Activated T-helper 9 cell treated with anti-CD3 and anti-CD28 coated beads, Interleukin-2, amount 50 U/mL, for 16 hours (primary cell): ENCODE measurements at places on chromosomes 7 and 10.

GRCh38 chr10:25029519-25029918, 13.1 kb downstream of the THNSL1 start:
- no peak for DNase-seq

- no peak for DNase-seq
Measured at GRCh38 chr10:17923728-17924127, 28.0 kb upstream of the SLC39A12 start.

- DNase-seq, result no peak
Measured at GRCh38 chr7:66348531-66348930, 143.4 kb downstream of the TPST1 start.

DNA sequence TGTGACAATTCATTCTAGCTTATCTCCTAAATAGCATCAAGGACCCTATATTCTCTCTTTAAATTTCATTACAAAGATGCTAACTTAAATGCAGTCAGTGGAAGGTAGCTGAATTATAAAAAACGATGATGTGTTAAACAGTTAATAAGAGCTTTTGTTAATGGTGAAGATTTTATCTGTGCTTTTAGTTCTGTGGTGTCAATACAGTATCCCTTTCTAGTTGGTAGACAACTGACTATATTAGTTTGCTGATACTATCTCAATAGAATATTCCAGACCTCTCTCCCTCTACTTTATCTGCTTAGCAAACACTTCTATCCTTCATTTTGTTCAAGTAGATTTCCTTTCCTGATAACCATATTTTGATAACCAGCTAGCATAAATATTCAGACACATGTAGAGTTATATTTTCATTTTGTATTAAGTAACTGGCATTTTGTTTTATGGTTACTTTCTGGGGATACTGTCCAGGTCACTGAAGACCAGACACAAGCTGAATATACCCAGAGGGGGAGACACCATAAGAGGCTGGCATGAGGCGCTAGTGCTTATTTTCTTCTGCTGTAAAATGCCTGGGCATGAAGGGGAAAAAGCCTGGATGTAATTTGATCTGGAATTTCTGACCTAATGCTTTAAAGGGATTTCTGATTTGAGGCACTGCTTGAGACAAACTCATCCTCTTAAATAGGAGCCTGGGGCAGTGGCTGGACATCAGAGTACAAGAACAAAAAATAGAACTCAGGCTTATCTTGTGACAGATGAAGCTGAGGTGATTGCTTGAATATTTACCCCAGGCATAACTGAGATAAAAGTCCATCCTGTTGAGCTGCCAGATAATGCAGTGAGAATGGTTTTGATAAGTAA, 197.5 kb downstream of the MALRD1 start:
- no peak for DNase-seq

- DNase-seq, result no peak
Measured at GRCh38 chr10:94358480-94358879, 4.3 kb downstream of the NOC3L start.

DNA sequence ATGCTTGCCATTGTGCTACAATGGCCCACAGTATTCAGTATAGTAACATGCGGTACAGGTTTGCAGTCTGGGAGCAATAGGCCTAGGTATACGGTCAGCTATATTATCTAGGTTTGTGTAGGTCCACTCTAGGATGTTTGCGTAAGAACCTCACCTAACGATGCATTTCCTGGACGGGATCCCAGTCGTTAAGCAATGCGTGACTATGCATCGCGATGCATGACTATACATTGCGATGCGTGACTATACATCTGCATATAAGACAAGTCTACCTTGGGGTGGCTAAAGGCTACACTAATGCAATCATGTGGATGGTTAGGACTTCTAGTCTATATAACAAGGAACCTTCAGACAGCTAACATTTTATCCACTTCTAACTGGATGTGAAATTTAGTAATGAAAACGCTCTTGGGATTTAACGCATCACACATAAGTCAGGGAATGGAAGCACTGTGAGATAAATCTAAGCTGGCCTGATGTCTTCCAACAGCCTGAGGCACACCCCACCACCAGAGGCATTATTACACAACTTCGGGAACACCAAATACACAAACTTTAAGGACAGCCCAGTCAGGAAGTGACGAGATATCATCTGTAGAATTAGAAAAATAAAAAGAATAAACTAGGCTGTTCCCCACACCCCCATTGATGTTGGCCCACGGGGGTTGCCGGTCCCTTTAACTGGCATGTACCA, 9.2 kb downstream of the GNA12 start:
- no peak for DNase-seq

DNA sequence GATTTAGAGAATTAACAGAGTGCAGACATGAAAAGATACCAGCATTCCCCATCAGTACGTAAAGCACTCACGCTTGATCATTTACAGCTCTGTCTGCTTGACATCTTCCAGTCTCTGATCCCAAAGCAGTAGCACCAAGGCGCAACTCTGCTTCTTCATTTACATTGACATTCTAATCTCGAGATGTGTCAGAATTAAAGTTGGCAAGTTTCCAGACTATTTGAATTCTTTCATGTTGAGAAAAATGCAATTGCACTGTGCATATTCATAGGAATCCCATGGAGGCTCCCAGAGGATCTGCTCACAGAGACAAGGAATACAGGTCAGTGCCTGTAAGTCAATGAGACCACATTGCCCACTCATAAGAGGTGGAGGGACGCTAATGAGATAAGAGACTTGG, 183.9 kb downstream of the LRRN3 start:
- no peak for DNase-seq

- DNase-seq, result peak; percentile 28
Measured at GRCh38 chr10:104274762-104275721, 6.1 kb downstream of the GSTO2 start.

GRCh38 chr7:1005303-1005702, 22.3 kb downstream of the CYP2W1 start:
- no peak for DNase-seq

DNA sequence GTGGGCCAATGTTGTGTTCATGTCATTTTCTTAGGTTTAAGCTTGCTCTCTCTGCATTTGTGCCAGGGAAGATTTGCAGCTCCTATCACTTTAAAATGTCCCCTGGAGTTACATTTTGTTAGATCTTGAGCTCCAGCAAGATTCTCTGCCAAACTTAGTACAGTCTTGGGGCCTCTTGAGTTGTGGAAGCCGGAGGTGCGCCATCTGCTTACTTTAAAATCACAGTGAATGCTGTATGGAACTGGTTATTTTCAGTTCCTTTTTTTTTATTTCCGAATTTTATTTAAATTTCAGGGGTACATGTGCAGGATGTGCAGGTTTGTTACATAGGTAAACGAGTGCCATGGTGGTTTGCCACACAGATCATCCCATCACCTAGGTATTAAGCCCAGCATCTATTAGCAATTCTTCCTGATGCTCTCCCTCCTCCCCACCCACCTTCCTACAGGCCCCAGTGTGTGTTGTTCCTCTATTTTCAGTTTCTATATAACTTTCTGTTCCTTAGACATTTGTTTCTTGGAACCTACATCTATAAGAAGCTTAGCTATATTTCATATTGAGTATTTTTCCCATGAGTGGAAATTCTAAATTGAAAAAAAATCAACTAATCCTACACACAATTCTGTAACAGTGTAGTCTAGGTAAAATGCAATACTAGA, 114.4 kb upstream of the CREB5 start:
- no peak for DNase-seq

- no peak for DNase-seq
Measured at GRCh38 chr7:86326847-86327246, 316.9 kb upstream of the GRM3 start.

- no peak for DNase-seq
Measured at GRCh38 chr10:90148116-90148855, 446.9 kb downstream of the KIF20B start.

GRCh38 chr7:108561047-108561619, 8.4 kb downstream of the THAP5 start:
- DNase-seq, result no peak

DNA sequence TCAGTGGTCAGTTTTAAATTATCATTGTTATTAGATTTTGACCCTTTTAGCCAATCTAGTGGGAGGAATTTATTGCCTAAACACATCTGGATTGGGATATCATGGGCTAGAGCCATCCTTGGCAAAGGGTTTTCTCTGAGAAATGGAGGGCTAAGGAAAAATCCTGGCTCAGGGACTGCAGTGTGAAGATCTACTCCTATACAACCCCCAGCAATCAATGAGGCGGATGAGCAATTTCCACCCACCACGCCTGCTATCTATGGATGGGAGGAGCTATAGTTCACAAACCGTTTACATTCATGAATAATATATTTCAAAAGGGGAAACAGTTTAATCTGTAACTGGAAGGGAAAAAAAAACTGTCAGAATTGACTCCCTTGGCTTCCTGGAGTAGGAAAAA, 2.7 kb downstream of the CAV1 start:
- DNase-seq, result no peak

- DNase-seq, result no peak
Measured at GRCh38 chr7:85078181-85078580, 108.7 kb downstream of the SEMA3D start.

GRCh38 chr10:4825456-4825867, 545 bp upstream of the AKR1E2 start:
- DNase-seq, result no peak

- DNase-seq, result no peak
Measured at GRCh38 chr7:30977896-30978564, 14.3 kb downstream of the GHRHR start.

DNA sequence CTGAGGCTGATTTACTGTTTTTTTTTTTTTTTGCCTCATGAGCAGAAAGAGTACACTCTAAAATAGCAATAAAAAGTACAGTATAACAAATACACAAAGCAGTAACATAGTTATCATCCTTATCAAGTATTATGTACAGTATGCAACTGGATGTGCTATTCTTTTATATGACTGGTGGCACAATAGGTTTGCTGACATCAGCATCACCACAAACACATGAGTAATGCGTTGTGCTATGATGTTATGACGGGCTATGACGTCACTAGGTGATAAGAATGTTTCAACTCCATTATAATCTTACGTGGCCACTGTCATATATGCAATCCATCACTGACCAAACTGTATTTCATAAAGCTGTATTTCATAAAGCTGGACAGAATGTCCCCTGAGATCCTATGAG, 189.2 kb upstream of the GLI3 start:
- no peak for DNase-seq

DNA sequence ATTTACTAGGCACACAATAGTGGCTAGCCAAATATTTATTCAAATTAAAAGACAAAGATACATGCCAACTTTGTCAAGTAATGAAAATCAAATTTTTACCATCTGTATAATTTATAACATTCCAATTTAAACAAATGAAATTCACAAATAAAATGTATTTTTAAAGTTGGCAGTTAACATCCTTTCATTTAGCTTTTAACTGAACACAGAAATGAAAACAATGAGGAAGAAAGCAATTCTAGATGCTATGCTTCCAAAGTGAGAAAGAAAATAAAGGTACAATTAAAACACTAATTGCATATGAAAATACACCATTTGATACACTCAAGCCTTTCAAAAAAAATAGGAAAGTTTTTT, 123.1 kb downstream of the MPP7 start:
- no peak for DNase-seq

DNA sequence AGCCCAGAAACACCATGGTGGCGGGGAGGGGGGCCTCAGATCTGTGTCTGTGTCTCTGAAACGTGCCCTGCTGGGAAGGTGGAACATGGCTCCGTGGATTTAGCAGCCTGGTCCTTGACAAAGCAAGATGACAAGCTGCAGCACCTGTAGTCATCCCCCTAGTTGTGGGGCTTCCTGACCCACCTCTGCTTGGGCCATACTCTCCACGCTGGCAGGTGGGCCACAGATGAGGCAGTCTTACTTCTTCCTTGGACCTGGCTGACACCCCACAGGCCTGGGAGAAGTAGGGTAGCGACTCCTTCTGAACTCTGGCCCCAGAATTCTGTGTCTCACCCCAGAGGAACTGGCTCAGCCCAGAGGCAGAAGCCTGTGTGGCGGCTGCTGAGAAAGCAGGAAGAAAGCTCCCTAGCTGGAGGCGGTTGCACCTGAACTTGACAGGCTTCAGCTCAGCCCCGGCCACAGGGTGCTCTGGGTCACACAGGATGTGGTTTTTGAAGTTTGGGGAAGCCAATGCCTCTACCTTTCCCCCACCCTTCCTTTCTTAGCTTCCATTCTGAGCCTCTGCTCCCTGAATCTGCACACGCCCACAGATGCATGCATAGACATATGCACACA, 113.9 kb downstream of the ABLIM1 start:
- DNase-seq, result no peak

DNA sequence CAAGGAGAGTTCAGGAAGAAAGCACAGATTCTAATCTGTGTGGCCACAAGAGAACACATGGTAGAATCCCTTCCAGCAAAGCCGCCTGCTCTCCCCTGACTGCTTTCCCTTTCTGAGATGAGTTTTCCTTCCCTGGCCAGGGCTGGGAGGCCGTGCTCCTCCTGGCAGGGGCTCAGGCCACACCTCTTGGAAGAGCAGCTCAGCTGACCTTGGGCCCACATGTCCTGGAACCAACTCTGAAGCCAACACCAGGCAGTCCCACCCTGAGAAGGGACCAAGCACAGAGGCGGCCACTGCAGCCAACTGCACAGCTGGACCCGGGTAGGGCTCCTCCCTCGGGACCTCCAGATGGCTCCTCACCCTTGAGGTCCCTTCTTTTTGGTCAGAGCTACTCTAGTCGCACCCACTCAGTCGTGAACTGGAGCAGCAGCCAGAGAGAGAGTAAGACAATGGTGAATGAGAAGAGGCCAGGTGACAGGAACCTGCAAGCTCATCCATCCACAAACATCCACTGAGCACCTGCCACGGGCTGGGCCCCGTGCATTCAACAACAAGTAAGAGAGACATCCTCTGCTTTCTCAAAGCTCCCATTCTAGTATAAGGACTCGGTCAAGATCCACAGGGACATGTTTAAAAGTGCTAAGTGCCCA, 40.3 kb downstream of the FAM53B start:
- DNase-seq, result no peak

- no peak for DNase-seq
Measured at GRCh38 chr7:27704422-27705199, 35.4 kb upstream of the TAX1BP1 start.

DNA sequence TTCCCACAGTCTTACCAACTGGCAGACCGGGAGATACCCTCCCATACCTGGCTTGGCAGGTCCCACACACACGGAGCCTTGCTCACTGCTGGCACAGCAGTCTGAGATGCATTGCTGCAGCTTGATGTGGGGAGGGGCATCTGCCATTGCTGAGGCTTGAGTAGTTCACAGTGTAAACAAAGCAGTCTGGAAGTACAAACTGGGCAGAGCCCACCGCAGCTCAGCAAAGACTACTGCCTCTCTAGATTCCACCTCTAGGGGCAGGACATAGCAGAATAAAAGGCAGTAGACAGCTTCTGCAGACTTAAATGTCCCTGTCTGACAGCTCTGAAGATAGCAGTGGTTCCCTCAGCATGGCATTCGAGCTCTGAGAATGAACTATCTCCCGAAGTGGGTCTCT, 69.6 kb upstream of the RELN start:
- DNase-seq, result no peak

GRCh38 chr10:31823358-31823757, 105.3 kb downstream of the ARHGAP12 start:
- no peak for DNase-seq

GRCh38 chr7:159121068-159121467, 23.6 kb downstream of the VIPR2 start:
- no peak for DNase-seq

- DNase-seq, result no peak
Measured at GRCh38 chr10:69492746-69493462, 41.6 kb downstream of the TSPAN15 start.
